ENCODE measurements at places on chromosomes 4 and X.

DNA sequence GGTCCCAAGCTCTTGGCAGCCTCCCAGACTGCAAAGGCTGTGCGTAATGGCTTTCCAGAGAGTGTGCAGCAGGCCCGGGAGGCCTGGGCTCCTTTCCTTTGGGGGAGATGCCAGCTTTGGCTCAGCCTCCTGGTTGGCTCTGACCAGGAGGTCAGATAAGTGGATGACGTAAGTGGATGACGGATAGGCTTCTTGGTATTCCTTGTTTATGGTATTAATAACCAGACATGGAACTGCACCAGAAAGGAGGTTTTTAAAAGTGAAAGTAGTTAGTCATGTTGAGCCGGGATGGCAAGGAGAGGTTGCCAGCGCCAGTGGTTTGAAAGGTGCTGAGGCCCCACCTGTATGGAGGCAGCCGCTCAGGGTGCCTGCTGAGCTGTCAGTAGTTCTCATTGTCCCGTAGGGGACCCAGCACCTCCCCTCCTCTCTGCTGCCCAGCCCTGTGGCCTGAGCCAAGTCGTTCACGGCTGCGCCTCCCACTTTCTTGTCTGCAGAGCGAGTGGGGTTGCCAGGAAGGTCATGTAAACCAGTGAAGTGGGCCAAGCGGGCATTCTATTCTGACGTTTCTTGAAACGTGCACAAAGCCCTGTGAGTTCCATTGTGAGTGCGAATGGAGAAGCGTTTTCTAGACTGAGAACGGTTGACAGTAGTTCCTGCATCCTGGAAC is 28.7 kb upstream of the STOX2 start:
- DNase-seq, result peak; percentile 39

DNA sequence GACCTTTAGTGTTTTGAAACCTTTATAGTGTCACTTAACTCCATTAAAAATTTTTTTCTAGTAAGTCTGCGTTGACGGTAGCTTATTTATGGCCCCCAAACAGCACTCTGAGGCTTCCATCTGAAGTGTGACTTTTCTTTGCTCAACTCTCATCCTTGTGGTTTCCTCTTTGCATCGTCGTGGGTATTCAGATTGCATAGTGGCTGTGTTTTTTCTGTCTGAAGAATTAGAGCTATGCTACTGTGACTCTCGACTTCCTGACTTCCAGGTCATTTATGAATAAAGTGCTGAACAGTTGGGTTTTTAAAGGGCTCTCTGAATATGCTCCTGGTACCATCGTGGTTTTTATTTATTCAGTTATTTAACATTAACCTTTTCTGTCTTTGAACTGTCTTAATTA is 44.9 kb downstream of the JADE1 start:
- DNase-seq, result no peak

DNA sequence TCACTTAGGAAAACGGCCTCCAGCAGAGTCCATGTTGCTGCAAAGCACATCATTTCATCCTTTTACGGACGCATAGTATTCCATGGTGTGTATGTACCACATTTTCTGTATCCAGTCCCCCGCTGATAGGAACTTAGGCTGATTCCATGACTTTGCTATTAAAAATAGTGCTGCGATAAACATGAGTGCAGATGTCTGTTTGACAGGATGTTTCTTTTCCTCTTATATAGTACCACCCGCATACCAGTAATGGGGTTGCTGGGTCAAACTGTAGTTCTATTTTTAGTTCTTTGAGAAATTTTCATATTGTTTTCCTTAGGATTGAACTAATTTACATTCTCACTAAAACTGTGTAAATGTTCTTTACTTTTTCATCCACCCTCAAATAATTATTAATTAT is 50.5 kb downstream of the VEGFC start:
- DNase-seq, result no peak

DNA sequence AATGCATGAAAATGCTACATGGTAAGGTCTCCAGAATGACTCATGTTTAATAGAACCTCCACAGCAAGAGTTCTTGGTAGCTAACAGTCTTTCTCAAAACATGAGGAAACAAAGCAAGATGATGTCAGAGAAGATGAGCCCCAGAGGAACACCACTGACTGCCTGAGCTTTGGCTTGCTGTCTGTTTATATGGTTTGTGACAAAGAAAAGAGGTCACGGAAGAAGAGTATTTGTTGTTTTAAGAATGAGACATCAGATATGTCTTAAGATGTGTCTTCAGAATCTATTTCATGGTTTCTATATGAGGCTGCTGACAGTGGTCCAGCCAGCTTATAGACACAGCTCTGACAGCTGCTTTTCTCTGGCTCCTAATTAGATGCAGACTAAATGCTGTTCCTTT is 18.8 kb upstream of the AREG start:
- DNase-seq, result no peak

DNA sequence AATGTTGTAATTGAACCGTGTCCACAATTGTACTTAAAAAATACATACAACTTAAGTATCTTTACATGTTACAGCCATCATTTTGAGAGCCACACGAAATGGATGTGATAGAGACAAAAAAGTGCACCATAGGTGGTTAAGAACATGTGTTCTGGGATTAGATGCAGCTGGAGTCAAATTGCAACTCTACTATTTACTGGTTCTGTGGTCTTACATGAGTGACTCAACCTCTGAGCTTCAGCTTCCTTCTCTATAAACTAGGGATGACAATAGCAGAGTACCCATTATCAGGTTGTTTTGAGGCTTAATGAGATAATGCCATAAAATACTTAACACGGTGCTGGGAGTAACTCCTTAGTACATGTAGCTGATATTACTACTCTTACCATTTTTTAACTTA is 130.4 kb downstream of the IDS start:
- peak; percentile 8 for DNase-seq

GRCh38 chr4:30821859-30822612 is 101.9 kb downstream of the PCDH7 start:
- DNase-seq, result no peak
